ENCODE measurements at places on chromosomes 11 and 22.

GRCh38 chr11:33005175-33005574, 10.5 kb upstream of the DEPDC7 start:
- no peak for DNase-seq

DNA sequence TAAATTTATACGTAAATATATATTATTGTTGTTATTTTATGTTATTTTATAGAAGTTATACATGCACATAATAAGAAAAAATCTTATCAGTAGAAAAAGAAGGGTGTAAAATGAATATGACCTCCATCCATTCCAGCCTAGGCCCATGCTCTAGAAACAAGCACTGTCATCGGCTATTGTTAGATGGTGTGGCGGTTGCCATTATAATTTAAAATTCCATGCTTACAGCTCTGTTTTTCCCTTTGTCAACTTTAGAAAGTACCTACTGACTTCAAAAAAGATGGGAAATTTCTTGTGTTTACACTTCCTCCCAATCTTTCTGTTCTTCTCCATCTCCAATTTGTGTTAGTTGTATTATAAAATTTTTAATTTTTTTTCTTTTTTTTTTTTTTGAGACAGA, 61.9 kb upstream of the RDX start:
- no peak for DNase-seq

GRCh38 chr11:86314636-86315035, 12.6 kb downstream of the HIKESHI start:
- DNase-seq: no peak

GRCh38 chr11:100978442-100978841, 151.2 kb downstream of the PGR start:
- DNase-seq: no peak

- no peak for DNase-seq
Measured at GRCh38 chr22:37675930-37676735, 697 bp downstream of the LGALS1 start.

GRCh38 chr11:116278076-116278475, 494.7 kb downstream of the BUD13 start:
- DNase-seq: no peak

GRCh38 chr11:128867277-128867676, at the start of gene KCNJ1:
Gene KCNJ1 (minus strand): TSS chr11:128867296. CDS start chr11:128840243, 27,053 bp downstream.
- DNase-seq: no peak

DNA sequence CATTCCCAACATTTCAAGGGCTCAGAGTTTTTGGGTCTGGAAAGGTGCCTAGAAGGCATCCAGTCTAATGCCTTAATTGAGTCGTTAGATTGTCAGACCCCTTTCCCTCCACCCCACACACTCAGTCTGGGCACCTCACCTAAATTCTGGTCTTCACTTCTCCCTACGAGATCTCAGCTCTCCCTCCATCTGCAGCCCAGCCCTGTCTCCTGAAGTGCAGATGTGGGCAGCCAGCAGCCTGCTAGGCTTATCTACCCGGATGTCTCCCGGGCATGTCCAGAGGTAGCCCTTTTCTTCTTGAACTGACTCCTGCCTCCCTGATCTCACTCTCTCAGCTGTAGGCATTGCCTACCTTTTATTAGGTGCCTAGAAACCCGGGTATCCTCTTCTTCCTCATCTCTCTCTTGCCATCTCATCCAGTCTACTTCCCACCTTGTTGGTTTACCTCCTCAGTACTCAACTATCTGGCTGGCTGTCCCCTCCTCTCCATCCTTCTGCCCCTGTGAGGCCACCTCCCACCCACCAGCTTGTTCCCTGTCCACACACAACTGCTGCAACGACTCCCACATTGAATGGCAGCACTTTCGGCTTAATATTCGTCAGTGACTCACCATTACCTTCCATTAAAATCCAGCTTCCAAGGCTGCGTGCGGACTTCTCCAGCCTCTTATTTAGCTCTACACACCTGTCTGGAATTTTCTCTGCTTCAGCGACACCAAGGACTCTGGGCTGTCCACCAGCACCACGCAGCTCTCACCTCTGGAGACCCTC, 6.2 kb downstream of the SEPTIN3 start:
- DNase-seq: no peak

DNA sequence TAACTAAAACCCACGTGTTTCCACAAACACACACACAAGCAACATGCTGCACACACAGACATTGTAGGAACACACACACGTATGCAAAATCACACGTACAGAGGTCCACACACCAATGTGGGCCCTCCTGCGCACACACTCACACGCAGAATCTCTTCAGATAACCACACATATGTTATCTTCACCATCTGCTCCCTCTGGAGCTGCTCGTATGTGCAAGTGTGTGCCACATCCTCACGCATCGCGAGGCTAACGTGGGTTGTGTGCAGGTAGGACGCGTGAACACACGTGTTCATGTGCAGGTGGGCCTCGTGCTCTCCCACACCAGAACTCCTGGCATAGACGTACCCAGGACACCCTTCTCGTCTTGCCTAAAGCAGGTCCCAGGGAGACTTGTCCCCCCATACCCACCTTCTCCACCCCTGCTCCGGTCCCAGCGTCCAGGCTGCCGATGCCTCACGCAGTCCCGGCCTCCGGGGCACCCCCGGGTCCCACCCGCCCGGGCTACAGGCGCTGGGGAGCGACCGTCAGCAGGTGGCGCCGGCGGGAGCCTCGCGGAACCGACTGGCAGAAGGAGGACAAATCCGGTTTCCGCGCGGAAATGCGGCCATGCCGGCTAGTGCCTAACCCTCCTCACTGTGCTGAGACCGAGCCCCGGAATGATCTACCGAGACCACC, 10.3 kb upstream of the IGSF9B start:
- DNase-seq: peak; percentile 48

GRCh38 chr22:22720724-22721261, 76.4 kb downstream of the GGTLC2 start:
- no peak for DNase-seq

DNA sequence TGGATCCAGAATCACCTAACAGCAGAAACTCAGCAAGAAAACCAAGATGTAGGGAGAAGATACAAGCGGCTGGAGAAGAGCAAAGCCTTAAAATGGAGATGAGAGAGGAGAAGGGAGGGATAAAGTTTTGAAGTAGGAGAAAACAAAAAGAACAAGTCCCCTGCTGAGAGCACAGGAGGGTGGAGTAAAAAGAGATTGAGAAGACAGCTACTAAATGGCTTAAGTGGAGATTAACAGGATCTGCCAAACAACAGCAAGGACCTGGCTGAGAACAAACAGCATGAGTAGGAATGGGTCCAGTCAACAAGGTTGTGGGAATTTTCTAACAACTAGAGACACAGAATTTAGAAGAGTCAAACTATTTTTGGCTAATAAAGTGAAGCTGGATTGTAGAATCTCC, 18.1 kb downstream of the BTG4 start:
- DNase-seq: no peak

- DNase-seq: no peak
Measured at GRCh38 chr22:29458551-29458950, 20.2 kb downstream of the RFPL1 start.

DNA sequence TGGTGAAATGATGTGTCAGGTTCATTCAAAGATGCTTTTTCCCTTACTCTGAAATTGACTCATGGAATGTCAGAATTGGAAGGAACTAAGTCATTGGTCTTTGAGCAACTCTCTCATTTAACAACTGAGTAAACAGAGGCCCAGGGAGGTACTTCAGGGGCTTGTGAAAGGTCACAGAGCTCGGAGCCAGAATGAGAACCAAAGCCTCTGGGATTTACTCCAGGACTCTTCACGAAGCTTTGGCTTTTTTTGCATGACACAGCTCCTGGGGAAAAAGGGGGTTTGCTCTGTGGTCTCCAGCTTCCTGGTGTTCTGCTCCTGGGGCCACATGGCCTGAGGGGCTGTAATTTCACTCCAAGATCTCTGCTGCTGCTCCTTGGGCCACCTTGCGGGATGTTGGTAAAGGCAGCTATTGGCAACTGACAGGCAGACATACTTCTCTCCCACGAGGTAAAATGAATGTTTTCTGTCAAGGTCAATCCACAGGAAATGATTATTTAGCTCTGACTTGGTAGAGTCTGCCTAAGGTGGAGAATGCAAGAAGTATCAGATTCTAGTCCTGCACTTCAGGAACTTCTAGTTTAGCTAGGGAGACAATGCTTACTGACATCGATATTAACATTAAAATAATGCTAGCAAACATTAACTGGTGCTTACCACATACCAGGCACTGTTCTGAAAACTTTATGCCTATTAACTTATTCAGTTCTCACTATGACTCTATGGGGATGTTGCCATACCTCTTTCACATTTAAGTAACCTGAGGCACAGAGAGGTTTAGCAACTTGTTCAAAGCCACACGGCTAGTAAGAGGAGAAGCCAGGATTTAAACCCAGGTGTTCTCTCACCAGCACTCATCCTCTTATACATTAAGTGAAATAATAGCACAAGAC, 16.1 kb downstream of the PKNOX2 start:
- DNase-seq: no peak

- DNase-seq: no peak
Measured at GRCh38 chr11:85869781-85870180, 14.6 kb downstream of the CCDC83 start.

DNA sequence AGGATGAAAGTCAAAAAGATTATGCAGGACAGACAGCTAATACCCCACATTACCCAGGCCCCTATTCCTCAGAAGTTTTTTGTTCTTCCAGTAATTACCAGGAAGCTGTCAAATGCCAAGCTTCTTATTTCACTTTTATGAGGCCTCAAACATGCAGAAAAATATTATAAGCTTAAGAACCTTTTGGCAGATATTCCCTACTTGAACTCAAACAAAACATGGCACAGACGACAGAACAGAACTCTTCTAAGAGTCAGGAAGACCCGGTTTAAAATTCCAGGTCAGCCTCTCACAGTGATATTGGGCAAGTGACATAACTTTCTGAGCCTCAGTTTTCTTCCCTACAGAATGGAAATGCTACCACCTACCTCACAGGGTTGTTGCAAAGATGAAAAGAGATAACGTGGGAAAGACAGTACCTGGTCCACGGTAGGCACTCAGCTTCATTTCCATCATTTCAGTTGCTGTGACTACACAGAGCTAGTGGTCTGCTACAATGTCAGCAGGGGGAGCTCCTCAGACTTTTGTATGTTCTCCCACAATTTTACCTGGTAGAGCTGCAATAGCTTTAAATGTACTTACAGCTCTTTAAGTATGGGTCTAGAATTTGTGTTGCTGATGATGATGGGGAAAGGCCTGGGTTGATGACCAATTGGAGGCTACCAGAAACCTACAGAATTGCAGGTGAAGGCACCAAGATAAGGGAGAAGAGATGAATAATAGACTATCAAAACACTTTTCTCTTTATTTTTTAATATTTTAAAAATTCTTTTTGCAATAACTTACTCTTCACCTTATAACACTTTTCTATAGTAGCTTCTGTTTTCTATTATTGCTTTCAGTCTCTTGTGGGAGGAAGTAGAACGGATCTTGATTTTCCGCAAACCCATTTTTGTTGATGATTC, 98.3 kb upstream of the CHRM4 start:
- peak; percentile 1 for DNase-seq

DNA sequence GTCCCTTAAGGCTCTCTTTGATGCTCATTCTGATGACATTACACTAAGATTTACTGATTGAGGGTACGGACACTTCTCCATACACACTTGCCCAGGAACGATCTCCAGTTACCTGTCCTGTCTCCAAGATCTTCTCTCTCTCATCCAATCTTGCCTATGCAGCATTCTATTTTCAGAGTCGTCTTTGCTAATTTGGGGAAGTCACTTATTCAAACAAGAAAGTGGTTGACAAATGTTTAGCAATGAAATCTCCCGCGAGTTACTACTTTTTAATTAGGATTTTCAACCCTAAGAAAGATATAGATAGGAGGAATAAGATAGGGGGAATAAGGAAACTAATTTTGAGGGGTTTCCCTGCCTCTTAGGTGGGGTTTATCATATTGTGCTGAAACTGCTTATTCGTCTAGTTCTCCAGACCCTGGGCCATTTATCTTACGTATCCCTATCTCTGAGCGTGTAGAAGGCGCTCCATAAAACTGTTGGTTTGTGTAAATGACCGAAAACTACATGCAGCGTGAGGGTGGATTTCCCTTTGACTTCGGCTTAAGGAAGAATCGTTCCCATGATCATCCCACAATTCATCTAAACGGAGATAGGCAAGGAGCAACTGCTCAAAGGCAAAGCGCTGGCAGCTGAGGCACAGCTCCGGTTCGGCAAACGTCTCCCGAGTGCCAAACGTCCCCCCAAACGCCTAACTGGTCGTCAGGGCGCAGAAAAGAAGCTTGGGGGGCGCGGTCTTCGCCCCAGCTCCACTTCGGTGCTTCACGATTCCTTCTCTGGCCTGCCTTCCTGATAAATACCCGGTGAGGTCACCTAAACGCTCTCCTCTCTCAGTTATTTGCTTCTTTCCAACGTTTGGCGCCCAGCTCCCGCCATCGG, 804 bp downstream of the APIP start:
- DNase-seq: peak; percentile 0

GRCh38 chr11:32259641-32260081, 168.8 kb downstream of the RCN1 start:
- DNase-seq: no peak
